ENCODE measurements at places on chromosomes 4 and X.
A peak's percentile ranks its signal among the peaks of the same experiment; 100 is the strongest.

DNA sequence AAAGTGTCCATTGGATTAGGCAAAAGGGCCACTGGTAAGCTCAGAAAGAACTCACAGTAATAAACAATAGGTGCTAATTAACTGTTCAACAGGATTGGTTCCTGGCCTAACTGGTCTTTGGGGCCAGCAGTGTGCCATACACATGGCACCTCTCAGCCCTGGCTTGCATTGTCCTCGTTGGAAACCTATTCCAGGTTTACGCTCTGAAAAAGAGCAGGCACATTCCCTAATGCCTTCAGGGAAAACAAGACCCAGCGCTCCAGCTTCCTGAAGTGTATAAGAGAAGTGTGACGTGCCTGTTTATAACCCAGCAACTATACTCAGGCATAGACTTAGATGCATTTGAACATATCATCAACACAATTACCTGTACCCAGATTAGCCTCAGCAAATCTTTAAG, 51.9 kb upstream of the RBM47 start:
- no peak for DNase-seq

DNA sequence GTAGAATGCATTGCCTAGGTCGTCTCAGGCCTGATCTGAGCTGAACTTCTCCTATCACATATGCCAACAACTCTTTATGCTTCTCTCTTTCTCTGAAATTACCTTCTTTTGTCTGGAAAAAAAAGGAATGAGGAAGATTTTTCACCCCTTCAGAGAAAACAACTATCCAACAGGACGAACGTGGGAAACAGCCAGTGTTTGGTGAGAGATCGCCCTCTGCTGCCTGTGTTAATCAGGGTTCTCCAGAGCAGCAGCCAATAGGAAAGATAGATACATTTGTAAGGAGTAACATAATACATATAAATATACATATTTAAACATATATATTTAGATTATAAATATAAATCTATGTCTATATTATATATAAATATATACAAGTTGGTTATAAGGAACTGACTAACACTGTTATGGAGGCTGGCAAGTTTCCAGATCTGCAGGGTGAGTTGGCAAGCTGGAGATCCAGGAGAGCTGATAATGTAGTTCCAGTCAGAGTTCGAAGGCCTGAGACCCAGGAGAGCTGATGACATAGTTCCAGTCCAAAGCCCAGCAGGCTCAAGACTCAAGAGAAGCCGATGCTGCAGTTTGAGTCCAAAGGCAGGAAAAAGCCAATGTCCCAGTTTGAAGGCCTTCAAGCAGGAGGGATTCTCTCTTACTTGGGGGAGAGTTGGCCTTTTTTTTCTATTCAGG, 13.3 kb downstream of the CETN2 start:
- peak; percentile 24 for DNase-seq

DNA sequence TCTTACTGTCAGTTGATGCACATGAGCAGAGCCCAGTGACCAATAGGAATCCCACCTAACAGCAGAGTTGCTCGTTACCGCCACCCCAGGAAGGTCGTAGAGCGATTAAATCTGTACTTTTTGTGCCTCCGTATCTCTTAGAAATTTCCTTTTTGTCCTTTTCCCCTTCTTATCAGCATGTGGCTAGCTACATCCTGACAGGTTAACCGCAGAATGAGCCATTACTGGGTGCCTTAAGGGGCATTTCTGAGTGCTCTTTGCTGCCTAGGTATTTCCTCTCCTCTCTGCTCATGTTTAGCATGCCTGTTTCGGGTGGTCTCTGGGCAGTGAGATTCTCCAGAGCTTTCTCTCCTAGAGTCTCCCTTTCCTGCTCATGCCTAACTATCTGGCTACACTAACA, 530.5 kb downstream of the FAM133A start:
- no peak for DNase-seq

DNA sequence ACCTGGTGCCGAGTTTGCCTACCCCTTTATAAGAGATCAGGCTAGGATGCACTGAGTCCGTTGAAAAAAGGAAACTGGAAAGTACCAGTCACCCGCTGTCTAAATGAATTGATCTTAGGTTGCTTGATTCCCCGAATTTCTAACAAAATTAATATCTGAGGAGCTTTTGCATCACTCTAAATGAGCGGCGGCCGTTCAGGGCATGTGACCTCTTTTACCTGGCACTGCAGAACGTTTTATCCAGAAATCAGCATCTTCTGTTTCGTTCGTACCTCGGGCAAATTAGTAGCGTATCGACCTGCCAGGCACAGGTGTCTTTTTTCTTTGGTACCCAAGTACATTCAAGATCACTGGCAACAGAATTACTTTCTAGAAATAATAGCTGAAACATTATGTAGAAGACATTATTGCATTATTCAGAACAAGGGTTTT, 876 bp downstream of the KLHL2 start:
- DNase-seq: no peak

GRCh38 chrX:2819345-2820135, 9.2 kb upstream of the GYG2 start:
- peak; percentile 2 for DNase-seq

- DNase-seq: peak; percentile 5
These were observed 33.7 kb upstream of the MSL3 start for GRCh38 chrX:11724122-11725017.

GRCh38 chr4:141026900-141027299, 106.4 kb downstream of the RNF150 start:
- no peak for DNase-seq

DNA sequence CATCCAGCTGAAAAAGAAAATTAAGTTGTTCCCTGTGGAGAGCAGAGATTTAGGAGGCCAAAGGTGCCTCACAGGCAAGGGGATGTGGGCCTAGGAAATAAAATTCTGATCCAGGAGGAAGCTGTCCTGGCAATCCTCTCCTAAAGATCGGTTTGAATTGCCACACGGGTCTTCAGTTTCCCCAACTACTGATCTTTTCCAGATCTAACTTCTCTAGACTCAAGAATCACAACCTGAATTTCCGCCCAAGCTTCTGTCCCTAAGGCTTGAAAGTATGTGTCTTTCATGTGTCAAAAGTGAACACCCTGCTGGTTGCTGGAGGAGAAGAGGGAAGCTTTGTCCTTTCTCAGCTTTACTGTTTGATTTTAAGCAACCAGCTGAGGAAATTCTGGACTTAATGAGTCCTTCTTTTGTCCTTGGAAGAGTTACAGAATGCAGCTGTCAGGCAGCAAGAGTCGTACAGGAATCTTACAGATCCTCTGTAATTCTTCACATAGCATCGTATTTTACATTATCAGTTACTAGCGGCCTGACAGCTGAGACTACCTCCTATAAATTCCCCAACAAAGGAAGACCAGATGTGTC, 93.8 kb downstream of the INPP4B start:
- no peak for DNase-seq

DNA sequence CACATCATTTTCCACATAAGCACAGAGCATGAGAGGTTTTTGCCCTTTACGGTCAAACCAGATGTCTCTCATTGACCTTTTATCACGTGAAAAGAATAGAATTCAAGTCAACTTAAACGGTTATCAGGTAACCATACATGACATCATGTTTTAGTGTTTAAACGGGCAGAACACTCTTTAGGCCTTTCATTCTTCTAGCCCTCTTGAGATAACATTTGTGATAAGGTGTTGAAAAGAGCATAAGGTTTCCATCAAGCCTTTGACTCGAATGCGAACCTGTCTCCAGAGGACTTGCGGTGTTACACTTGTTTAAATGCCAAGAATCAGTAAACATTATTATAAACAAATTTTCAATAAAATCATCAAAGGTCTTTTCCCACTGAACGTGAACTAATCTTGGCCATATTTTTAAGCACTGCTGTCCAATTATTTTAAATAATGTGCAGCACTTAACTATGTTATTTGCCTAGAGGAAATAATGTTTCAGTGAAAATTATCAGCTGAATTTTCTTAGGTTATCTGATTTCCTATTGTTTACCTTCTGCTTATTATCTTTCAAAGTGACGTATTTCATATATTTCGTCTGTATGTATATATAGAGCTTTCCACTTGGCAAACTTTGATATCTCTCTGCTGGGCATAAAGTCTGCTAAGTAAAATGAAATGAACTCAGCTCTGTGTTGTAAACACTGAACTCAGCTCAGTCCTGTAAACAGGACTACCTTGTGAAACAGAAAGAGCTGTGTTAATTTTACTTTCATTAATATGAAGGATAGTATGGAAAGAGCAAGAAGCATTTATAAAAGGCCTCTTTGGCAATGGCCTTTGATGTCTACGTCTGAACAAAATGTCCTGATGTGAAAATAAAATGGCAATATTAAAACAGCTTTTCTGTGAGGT, 33.3 kb downstream of the TENM3 start:
- DNase-seq: no peak

DNA sequence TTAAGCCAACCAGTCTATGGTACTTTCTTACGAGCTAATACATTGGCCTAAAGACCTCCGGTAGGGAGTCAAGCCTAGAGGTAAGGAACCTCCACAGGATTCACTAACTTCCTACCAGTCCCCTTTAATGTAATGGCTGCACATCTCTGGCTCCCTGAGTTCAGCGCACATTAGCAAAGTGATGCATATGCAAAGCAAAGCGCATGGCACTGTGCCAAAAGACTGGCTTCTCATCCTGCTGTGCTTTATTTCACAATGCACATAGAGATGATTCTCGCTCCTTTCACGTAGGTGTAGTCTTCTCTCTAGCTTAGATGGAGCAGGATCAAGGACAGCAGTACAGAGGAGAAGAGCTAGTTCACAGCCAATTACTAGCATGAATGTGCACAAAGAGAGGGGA, 14.6 kb upstream of the CLTRN start:
- DNase-seq: no peak

GRCh38 chr4:169682372-169683047, 62.1 kb downstream of the CLCN3 start:
- peak; percentile 73 for DNase-seq

- peak; percentile 71 for DNase-seq
These were observed 106.5 kb downstream of the ATP11C start for GRCh38 chrX:139826065-139827044.

- peak; percentile 77 for DNase-seq
These were observed 15.0 kb downstream of the SCARB2 start for GRCh38 chr4:76198411-76199237.

- peak; percentile 85 for DNase-seq
These were observed 53.8 kb upstream of the TBC1D14 start for GRCh38 chr4:6855692-6856297.

DNA sequence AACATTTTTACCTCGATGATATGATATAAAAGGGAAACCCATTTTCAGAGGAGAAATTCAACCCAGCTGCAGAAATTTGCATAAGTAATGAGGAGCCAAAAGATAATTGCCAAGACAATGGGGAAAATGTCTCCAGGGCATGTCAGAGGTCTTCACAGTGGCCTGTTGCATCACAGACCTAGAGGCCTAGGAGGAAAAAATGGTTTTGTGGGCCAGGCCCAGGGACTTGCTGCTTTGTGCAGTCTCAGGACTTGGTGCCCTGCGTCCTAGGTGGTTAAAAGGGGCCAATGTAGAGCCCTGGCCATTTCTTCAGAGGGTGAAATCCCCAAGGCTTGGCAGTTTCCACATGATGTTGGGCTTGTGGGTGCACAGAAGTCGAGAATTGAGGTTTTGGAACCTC, 106.9 kb downstream of the CPXCR1 start:
- DNase-seq: no peak

- DNase-seq: no peak
These were observed 49.5 kb downstream of the ING2 start for GRCh38 chr4:183554346-183554686.

GRCh38 chrX:56798866-56799758, 70.1 kb downstream of the NBDY start:
- no peak for DNase-seq

DNA sequence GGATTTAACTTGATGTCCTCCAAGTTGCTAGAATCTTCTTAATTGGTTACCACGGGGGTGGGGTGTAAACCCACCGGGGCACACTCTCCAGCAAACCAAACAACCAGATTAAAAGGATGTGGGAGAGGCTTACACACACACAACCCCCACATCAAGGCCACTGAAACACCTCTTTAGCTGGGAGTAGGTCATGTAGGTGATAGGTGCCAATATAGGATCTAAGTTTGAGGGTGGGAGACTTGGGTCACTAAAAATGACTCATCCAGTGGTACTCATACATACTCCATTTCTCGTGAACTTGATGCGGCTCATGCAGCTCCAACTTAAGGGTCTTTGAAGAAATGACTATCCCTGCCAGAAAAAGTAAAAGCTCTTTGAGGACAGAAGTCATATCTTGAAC, 20.5 kb upstream of the CD40LG start:
- no peak for DNase-seq

DNA sequence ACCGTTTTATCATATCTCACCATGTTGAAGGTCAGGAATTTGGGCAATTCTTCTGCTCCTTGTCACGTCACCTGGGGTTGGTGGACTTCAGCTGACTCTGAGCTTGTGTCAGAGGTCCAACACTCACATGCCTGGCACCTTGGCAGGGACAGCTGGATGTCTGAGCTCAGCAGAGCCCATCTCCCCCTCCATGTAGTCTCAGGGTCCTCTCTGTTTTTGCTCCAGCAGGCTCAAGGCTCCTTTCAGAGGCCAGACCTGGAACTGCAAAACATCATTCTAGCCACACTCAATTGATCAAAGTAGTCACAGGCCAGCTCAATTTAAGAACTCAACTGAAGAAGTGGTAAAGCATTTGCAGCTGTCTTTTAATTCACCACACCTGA, 45.4 kb downstream of the EDNRA start:
- no peak for DNase-seq

DNA sequence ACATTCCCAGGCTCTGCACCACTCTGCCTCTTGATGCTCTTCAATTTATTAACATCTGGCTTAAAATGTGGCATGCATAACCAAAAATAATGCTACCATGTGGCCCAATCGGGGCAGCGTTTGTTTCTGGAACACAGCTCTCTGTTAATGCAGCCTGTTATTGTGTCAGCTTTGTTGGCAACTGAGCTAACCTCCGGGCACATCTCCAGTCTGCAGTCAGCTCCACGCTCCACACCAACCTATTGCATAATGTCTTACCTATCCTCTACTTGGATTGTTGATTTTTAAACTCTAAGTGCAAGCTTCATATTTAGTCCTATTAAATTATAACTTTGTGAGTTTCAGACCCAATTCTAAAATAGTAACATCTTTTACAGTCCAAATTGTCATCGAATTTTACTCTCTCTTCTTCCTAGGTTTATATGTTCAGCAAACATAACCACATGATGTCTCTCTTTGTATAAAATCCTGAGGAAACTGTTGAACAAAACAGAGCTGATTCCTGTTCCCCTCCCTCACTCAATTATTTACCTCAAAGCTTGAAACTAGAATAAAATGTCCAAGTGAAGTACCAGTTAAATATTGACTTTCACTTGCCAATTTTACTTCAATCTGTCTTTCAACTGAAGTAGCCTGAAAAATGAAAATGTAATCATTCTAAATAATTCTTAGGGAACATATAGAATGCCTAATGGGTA, 92.2 kb upstream of the RAPGEF2 start:
- DNase-seq: peak; percentile 95

DNA sequence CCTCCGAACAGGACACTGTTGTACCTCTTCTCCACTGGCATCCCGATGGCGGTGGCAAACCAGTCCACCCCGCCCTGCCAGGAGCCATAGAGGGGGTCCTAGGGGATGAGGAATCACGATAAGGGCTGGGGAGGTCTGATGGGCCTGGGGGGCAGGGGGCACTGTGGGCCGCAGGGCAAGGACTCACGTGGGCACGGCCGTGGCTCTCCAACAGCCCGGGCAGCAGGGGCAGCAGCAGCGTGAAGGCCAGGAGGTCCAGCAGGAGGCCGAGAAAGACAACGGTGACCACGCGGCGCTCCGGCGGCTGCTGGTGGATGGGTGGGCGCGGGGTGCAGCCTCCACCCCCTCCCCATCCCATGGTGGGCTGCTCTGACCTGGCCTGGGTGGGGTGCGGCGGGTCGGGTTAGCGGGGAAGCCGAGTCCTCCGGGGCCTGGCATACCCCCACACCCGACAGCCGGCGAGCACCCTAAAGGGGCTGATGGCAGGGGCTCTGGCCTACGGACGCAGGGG, 29.6 kb downstream of the NOP14 start:
- no peak for DNase-seq
